Articular chondrocyte of knee joint (primary cell): ENCODE measurements at places on chromosomes 6 and 20. TPM values are rescaled to one million over a fixed set of nuclear protein-coding genes. Genes with fewer than 3 reads are reported as not detected.

Gene BHLHE23
- not detected in 2 replicates for total RNA-seq

Gene HUS1B
- 0.54 and 1.0 TPM in 2 replicates for total RNA-seq

Gene MYL9
- 75.1 and 78.5 TPM in 2 replicates for total RNA-seq

Gene LRRC73
- total RNA-seq = 0.32 and 0.39 TPM in 2 replicates

Gene ENPP4
- total RNA-seq = 1.6 and 2.4 TPM in 2 replicates

Gene C20orf141
- 0.32 TPM in 1 of 2 replicates, not detected in the other for total RNA-seq

Gene FLRT3
- total RNA-seq = 0.13 and 0.32 TPM in 2 replicates

Gene SLC26A8
- 0.32 TPM in 1 of 2 replicates, not detected in the other for total RNA-seq

Gene HSPA12B
- total RNA-seq = 0.13 and 0.22 TPM in 2 replicates

Gene MRAP2
- 27.2 and 36.6 TPM in 2 replicates for total RNA-seq

Gene SCRT2
- not detected in 2 replicates for total RNA-seq

Gene FAM83C
- total RNA-seq = under 0.01 and 0.11 TPM in 2 replicates

Gene PSORS1C1
- total RNA-seq = 3.0 and 3.1 TPM in 2 replicates

Gene MYLK4
- 0.78 and 0.97 TPM in 2 replicates for total RNA-seq

Gene OR2J3
- not detected in 2 replicates for total RNA-seq

Gene TRIM38
- total RNA-seq = 21.7 and 22.0 TPM in 2 replicates

Gene DLK2
- 0.11 TPM in 1 of 2 replicates, not detected in the other for total RNA-seq

Gene HLA-DOB
- total RNA-seq = 0.32 TPM in 1 of 2 replicates, not detected in the other

Gene GRM1
- 0.22 and 0.26 TPM in 2 replicates for total RNA-seq

Gene PSMB8
- 58.8 and 68.6 TPM in 2 replicates for total RNA-seq

Gene SLC22A2
- 0.11 TPM in 1 of 2 replicates, not detected in the other for total RNA-seq

Gene CPNE5
- total RNA-seq = 0.65 and 0.76 TPM in 2 replicates

Gene GJA10
- total RNA-seq = not detected in 2 replicates

Gene HLA-DOA
- 0.11 TPM in 1 of 2 replicates, not detected in the other for total RNA-seq

Gene OR2H1
- total RNA-seq = not detected in 2 replicates

Gene MYT1
- total RNA-seq = not detected in 2 replicates
